T follicular helper cell (primary cell): ENCODE measurements at places on chromosomes 3 and 15.

DNA sequence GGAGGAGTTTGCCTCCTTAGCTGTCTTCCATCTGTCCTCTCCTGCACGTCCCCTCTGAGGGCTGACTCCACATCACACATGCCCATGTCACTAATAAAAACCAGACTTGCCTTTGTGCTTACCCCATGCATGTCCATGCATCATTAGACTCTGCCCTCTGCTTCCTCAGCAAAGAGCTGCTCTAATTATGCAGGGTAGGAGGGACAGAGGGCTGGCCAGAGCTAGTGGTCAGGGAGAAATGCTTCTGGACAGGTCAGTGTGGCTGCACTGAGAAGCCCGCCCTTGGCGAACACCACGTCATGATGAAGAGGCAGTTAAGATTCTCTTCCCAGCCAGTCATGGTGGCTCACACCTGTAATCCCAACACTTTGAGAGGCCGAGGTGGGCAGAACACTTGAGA lies 8.9 kb downstream of the CA12 start:
- no peak for DNase-seq

- peak; percentile 36 for DNase-seq
Observed at GRCh38 chr3:15241341-15241740, 35.3 kb downstream of the CAPN7 start.

GRCh38 chr3:181719991-181720680 lies 8.4 kb downstream of the SOX2 start:
- no peak for DNase-seq

DNA sequence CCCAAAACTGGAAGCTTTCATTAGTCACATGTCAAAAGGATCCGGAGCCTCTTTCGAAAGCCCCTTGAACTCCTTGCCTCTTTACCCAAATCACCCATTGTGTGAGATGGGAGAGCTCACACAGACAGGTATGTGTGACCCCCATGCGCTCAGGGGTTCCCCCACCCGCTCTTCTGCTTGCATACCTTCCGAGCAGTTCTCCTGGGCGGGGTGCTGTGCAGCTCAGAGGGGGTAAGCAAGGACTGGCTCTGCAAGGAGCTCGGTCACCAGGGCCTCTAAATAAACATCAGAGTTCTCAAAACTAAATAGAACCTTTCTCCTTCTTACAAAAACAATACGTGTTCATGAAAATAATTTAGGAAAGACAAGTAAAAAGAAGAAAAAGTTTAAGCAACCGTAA lies 55.7 kb downstream of the PXYLP1 start:
- no peak for DNase-seq

GRCh38 chr3:57298041-57298440 lies 5.6 kb upstream of the ASB14 start:
- no peak for DNase-seq

- no peak for DNase-seq
Observed at GRCh38 chr3:77247061-77247460, 207.2 kb downstream of the ROBO2 start.

GRCh38 chr3:151318313-151318712 lies 1.7 kb upstream of the GPR87 start:
- no peak for DNase-seq
